ENCODE measurements at places on chromosomes 16 and 17. TPM values are rescaled to one million over a fixed set of nuclear protein-coding genes. Genes with fewer than 3 reads are reported as not detected.

Gene LRRC75A
- total RNA-seq: 6.9 TPM

Gene KIF19
- total RNA-seq: 2.7 TPM

Gene RDM1
- total RNA-seq: 1.4 TPM

Gene MT1A
- not detected for total RNA-seq

DNA sequence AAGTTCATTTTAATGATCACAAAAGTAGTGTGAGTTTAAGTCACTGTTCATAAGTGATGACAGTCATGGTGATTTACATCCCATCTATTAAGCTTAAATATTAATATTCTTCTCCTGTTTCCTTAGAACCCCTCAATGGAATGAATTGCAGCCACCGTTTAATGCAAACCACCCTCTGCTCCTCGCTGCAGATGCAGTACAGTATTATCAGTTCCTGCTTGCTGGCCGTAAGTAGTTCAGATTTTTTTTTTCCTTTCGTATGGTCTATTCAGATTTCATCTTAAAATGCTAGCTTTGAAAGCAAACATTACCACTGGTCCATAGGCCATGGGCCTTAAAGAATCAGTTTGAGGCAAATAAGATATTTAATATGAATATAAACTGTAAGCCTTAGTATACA, 359.0 kb upstream of the TBX2 start:
- no peak overlapping the region for H3K4me3 ChIP-seq
- no peaks in the 10 kb centered on the region for H3K4me1 ChIP-seq
- H3K27ac ChIP-seq: no peak overlapping the region
- H3K36me3 ChIP-seq: no peaks in the 10 kb centered on the region

DNA sequence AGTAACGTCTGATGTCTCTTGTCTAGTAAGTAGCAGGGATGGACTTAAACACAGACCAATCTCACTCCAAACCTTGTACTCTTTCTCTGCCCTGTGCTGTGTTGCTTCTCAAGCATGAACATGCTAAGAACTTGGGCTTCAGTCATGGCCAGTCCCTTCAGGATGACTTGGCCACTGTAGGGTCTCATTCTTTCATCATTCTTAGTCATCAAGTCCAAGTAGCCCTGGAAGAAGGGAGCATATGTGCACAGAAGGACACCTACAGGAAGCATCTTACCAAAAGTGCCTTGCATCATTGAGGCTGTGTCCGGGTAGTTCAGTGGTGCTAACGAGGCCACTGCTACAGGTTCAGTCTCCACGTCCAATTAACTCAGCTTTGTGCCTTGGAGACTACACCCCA, 80.7 kb downstream of the CDK5R1 start:
- H3K4me1 ChIP-seq: no peaks in the 10 kb centered on the region
- no peak overlapping the region for H3K4me3 ChIP-seq
- H3K27me3 ChIP-seq: no peaks in the 10 kb centered on the region
- H3K36me3 ChIP-seq: no peaks in the 10 kb centered on the region

GRCh38 chr17:74006371-74006770, 197.1 kb upstream of the RPL38 start:
- DNase-seq: no peak
- peaks cover 29% of the 10 kb centered on the region for H3K4me1 ChIP-seq
- H3K27ac ChIP-seq: no peak overlapping the region
- H3K36me3 ChIP-seq: no peaks in the 10 kb centered on the region
- H3K4me3 ChIP-seq: no peak overlapping the region
- peaks cover 16% of the 10 kb centered on the region for H3K27me3 ChIP-seq

DNA sequence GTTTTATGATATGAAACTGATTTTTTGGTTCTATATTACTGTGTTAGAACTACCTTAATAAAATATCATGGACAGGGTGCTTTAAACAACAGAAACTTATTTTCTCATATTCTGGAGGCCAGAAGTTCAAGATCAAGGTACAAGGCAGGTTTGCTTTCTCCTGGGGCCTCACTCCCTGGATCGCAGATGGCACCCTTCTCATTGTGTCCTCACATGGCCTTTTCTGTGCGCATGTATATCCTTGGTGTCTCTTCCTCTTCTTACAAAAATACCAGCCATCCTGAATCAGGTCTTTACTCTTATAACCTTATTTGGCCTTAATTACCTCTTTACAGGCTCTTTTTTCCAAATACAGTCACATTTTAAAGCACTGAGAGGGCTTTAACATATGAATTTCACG, 906.1 kb downstream of the CDH11 start:
- H3K4me1 ChIP-seq: no peaks in the 10 kb centered on the region
- no peaks in the 10 kb centered on the region for H3K36me3 ChIP-seq
- no peak overlapping the region for H3K27ac ChIP-seq
- DNase-seq: no peak
- no peak overlapping the region for H3K4me3 ChIP-seq

Data from spinal cord (tissue), 10 donors.